T-helper 22 cell (primary cell): ENCODE measurements at places on chromosomes 2 and 18.

DNA sequence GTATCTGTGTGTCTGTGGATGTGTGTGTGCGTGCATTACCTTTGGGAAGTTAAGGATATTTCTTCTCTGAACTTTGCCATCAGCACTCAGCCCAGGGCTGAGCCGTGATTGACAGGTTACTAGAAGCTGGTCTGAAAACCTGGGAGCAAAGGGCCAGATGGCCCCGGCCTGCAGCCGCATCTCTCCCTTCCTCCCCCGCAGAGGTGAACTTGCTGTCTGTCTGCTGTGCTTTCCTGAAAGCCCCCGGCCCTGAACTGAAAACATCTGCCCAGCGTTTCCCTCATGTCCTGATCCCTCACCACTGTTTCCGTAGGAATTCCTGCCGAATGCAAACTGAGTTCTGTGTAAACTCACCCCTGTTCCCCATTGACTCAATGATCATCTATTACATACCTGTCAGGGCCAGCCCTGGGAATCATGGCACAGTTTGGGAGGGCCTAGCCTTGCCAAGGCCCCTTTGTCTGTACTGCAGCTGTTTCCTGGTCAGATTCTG is 45.8 kb downstream of the MYCN start:
- no peak for DNase-seq

GRCh38 chr2:119487434-119488244 is 36.6 kb downstream of the SCTR start:
- no peak for DNase-seq

GRCh38 chr2:167049659-167050058 is 161.4 kb downstream of the XIRP2 start:
- DNase-seq, result no peak

- no peak for DNase-seq
Measured at GRCh38 chr18:25253136-25253535, 98.8 kb downstream of the ZNF521 start.

- DNase-seq, result no peak
Measured at GRCh38 chr2:170145191-170145590, 32.8 kb upstream of the MYO3B start.

- no peak for DNase-seq
Measured at GRCh38 chr2:66236067-66236685, 198.7 kb upstream of the MEIS1 start.

- no peak for DNase-seq
Measured at GRCh38 chr2:198991431-198991830, 466.3 kb downstream of the SATB2 start.
